NB4 (cell line): ENCODE measurements at places on chromosomes 5 and 9.

DNA sequence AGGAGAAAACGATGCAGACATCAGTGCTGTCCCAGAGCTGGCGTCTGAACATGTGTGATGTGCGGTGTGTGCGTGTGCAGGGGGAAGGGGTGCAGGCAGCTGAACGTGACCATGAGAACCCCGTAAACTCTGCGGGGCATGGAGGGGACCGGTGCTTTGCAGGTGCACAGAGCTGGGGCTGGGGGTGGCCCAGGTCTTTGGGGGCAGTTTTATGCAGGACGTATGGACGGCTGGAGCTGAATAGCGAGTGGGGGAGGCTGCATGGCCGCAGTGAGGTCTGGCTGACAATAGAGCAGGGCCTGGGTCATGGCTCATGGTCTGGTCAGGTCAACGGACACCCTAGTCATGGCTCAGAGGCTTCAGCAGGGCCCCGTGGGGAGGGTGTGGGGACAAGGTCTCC, 3.3 kb upstream of the EXOC3 start:
- DNase-seq = peak; percentile 54

DNA sequence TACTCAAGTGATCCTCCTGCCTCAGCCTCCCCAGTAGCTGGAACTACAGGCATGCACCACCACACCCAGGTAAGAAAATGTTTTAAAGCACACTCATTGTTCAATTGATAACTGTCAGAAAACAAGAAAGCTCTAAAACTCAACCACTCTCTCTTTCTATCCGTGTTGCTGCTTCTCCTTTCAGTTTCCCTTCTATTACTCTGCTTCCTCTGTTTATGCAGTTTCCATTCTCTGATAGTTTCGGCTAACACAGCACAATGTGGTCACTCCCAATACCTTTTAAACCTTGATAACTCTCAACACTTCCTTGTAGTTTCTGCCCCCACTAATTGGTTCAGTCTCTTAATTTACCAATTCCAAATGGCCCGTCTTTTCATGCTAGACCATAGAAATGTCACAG, 59.2 kb upstream of the NR4A3 start:
- DNase-seq = no peak

DNA sequence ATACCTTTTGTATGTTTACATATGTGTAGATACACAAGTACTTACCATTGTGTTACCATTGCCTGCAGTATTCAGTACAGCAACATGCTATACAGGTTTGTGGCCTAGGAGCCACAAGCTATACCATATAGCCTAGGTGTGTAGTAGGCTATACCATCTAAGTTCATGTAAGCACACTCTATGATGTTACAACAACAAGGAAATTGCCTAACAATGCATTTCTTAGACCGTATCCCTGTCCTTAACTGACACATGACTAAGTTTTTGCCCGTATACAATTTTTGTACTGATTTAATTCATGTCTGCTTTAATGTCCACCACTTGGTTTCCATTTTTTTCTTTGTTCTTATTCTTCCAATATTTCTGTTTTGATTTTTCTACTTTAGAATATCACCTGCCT, 18.5 kb downstream of the TNPO1 start:
- peak; percentile 54 for DNase-seq

DNA sequence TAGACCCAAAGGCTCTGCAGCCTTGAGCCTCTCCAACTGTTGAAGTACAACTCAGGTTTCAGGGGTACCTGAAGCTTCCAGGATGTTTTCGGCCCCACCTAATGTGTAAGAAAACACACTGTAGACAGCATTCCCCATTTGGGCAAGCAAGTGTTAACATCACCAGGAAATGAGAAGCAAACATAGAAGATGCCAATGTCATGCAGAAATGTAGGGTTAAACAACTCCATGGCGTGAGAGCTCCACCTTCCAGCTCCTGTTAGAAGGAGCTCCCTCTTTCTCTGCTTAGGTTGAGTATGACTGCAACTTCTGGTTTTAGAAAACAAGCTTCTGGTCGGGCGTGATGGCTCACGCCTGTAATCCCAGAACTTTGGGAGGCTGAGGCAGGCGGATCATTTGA, 31.0 kb upstream of the DENND1A start:
- peak; percentile 26 for DNase-seq

- no peak for DNase-seq
These were observed 260.8 kb downstream of the FAM114A2 start for GRCh38 chr5:153777681-153778581.

- no peak for DNase-seq
These were observed 37.8 kb upstream of the RNF20 start for GRCh38 chr9:101495810-101496209.

DNA sequence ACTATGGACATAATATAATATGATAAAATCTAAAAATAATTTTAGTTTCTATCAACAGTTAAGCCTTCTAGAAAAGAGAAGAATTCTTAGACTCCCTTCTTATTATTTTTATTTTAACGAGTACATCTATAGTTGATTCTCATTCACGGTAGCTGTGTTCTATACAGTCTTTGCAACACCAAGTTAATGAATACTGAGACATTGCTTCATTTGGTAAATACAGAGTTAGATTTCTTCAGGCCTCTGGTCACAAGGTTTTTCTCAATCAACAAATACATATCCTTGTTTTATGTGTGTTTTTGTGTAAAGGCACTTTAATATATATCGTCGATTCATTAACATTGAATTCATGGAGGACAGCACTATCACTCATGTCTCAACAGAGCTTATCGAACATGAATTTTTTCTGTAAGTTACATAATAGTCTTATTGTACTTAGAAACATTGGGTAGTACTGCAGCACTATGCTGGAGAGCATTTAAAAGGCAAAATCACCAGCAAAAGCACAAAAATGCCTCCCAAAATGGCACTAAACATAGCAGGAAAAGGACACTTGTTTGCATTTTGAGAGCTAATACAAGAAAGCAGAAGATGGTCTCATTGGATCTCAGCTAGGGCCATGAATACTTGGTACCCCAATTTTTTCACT, 239.0 kb downstream of the FGF10 start:
- DNase-seq = no peak

GRCh38 chr9:93587651-93588347, 11.4 kb downstream of the PHF2 start:
- no peak for DNase-seq

- no peak for DNase-seq
These were observed 153.7 kb downstream of the NDUFS4 start for GRCh38 chr5:53713978-53714666.

- peak; percentile 83 for DNase-seq
These were observed 1.7 kb upstream of the TOPORS start for GRCh38 chr9:32554107-32554506.

DNA sequence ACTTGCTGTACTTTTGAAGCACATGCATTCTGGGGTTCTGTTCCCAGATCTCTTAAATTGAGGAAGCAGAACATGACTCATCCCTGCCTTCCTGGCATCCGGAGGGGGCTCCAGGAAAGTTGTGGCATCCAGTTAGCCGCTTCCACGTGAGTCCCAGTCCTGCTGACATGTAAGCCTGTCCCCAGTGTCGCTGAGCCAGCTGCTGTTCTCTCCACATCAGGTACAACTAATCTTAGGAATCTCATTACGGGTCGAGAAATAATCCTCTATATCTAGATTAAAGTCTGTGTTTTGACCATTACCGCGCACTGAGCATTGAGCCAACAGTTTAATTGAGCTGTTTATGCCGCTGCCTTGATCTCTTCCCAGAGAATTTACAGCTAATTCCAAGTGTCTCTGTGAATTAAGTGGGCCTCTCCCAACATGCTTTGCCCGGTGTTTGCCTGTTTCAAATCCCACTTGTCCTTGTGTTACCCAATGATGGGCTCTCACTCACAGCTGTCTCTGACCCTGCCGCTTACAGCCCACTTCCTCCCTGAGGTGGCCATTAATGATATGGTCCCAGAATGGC, 10.5 kb upstream of the SHB start:
- no peak for DNase-seq

DNA sequence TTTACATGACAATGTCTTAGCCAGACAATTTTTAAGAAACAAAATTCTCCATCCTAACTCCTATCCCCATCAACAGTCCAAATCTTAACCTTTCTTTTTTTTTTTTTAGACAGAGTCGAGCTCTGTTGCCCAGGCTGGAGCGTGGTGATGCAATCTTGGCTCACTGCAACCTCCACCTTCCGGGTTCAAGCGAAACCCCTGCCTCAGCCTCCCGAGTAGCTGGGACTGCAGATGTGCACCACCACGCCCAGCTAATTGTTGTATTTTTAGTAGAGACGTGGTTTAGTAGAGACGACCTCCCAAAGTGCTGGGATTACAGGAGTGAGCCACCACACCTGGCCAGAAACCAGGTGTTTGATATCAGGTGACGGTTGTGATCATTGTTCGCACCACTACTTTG, 10.2 kb downstream of the ABL1 start:
- DNase-seq = no peak

- no peak for DNase-seq
These were observed 153.8 kb upstream of the RASA1 start for GRCh38 chr5:87113861-87114260.

DNA sequence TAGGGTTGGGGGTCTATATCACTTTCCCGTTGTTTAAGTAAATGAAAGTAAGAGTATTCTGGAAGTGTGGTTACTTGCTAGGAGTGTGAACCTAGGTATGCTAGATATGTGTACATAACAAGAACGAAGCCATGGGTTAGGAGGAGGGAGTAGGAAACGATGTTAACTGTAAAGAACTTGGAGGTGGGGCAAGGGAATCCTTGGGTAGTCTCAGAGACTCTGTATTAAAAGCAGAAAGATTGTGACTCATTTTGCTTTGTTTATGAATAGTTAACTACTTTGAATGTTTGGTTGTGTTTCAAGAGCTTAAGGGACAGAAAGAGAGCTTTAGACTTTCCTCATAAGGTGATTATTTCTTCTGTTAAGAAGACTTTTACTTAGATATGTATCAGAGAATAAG, 59.9 kb downstream of the TMEM252 start:
- DNase-seq = no peak

DNA sequence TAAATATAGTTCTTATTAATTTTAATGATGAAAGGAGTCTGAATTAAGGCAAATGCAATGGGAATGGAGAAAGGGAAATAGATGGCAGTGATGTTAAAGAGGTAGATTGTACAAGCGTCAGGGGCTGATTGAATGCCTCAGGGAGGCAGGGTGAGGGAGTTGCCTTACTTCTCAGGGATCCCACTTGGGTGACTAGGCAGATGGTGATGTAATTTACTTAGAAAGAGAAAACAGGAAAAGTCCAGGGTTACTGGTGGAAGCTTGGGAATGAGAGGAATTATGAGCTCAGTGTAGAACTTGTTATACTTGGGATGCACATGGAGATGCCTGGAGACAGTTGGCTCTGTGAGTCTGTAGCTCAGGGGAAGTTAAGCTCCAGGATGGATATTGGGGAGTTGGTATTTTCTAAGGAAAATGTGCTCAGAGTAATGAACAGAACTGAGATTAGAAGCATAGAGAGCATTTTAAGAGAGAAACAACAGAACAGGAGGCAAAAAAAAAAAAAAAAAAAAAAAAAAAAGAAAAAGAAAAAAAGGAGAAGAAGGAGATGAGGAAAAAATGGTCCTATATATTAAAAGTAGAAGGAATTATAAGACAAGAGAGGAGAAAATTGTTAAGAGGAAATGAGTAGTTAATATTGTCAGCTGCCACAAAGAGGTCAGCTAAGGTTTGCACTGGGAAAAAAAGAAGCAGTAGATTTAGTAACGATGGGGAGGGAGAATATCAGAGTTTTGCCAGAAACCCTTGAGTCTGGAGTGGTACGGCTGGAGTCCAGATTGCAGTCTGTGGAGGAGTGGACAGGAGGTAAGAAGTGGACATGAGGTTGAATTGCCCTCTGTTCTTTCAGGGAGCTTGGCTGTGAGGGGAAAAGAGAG, 88.0 kb upstream of the ELL2 start:
- no peak for DNase-seq
